HCT116 (cell line): ENCODE measurements at places on chromosomes 4 and X.

GRCh38 chr4:169611991-169612870, at the start of gene NEK1:
NEK1 (minus strand) TSS chr4:169612583; CDS start chr4:169602630, 9,953 bp downstream.
- peak; percentile 83 for DNase-seq

DNA sequence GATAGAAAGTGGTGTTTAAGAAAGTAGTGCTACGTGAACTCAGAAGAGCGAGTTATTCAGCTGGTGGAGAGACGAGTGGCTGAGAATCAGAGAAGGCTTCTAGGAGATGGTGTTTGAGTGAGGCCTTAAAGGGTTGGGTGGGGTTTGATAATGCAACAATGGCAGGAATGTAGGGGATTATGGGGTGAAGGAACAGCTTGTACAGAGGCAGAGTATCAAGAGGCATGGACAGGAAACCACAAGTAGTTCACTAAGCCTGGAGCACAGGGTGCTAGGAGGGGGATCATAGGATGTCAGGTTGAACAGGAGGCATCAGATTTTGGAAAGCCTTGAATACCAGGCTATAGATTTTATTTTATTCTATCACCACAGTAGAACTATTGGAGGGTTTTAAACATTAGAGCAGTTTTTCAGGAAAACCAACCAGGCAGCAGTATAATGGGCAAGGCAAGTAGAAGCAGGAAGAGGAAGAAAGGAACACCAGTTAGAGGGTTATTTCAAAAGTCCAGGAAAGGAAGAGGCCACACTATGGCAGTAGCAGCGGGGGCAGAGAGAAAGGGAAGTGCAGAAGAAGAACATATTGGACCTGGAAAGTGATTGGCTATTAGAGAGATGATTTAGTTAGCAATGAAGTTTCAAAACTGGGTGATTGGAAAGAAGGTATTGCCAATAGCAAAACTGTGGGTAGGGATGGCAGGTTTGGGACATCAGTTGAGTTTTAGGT, 99.2 kb downstream of the DOCK11 start:
- DNase-seq = no peak

DNA sequence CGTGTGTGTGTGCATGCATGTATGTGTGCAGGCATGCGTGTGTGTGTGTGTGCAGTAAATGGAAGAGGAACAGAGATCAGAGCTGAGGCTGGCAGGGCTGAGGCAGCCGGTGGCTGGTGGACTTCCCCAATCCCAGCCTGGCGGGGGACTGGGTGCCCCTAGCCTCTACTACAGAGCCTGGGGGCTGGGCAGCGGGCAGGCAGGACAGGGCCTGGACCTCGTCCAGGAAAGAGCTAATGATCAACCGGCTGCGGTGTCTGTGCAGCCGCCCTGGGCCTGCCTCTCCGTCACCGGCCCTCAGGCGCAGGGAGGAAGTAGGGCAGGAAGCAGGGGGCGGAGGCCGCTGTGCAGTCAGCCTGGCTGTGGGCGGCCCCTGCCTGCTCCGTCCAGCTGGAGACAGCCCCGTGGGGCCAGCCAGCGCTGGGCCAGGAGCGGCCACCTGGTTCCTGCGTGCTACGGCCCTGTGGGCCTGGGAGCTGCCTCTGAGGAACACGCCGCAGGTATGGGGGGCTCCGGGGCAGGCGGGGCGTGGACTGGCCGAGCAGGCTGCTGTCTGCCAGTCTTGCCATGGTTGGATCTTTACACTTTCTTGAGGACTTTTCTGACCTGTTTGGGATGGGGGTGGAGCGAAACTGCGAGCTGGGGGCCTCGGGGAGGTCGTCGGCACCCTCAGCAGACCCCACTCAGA, at the start of gene SH3TC1:
SH3TC1 (plus strand) TSS at position 385 of the 688 bp plus-strand sequence. CDS start 5,905 bp downstream, outside the sequence.
- peak; percentile 46 for DNase-seq

DNA sequence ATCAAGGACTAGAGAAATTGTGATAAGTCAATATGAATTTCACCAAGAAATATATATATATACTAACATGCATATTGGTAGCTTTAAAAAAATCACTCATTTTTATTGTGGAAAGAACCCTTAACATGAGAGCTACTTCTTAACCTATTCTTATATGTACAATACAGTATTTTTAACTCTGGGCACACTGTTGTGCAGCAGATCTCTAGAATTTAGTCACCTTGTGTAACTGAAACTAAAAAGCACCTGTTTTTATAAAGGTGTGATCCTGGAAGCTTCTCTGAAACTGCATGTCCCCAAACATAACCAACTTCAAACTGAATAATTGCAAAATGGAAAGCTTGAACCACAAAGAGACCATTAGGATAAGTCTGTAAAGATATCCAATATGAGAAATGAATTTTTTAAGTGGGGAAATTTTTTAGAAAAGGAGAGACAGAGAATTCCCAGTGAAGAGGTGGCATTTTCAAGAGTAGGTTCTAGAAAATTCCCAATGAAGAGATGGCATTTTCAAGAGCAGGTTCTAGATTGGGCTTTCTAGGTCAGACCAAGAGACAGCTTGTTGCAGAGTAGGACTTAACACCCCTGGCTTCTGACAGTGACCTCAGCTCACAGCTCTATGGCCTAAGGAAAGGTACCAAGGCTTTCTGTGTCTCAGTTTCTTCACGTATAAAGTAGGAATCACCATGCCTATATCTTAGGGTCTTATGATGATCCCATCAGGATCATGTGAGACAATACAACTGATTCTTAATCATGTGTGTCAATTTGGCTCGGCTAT, 22.0 kb upstream of the PPARGC1A start:
- no peak for DNase-seq

DNA sequence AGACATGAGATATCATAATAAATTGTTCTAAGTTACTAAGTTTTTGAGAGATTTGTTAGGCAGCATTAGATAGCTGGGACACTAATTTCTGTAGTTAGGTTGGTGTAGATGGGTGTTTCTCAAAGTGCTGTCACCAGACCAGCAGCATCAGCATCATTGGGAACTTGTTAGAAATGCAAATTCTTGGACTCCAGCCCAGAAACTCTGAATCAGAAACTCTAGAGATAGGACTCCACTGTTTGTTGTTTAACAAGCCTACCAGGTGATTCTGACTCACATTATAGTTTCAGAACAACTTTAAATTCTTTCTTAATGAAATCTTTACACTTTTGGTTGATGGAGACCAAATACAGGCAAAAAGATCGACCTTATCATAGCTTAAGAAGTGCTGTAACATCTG, 173.7 kb downstream of the PABPC4L start:
- DNase-seq = peak; percentile 12

DNA sequence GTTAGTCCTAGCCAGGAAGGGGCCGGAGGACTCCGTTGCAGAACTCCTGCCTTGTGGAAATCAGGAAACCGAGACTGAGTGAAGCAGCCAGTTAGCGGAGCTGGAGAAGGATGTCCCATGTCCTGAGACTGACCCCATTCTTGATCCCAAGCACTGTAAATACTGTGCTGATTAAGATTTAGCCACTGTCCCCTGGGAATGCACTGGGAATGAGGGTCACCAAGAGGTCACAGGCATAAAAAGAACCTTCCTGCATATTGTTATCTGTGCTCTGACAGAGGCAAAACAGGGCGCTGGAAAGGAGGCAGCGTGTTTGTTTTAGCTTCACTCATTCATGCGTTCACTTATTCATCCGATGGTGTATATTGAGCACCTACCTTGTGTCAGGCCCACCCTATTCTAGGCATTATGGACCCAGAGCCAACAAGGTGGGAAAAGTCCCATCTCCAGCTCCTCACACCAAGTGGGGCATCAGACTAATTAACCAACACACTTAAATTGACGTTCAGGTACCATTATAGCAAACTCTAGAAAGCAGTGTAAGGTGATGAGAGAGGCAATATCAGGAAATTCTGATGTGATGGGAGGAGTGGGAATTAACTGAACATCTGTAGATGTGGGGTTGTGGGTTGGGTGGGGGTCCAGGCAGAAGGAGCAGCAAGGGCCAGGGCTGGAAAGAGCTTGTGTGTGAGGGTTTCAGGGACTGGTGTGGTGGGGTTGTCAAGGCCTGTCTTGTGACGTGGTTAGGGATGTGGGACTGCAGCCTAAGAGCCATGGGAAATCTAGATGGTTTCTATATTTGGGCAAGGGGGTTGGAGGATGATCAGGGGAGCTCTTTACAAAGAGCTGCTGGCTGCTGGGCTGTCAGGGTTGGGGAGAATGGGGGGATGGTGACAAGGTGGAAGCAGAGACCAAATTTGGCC, 10.6 kb upstream of the SLC2A9 start:
- DNase-seq = no peak

DNA sequence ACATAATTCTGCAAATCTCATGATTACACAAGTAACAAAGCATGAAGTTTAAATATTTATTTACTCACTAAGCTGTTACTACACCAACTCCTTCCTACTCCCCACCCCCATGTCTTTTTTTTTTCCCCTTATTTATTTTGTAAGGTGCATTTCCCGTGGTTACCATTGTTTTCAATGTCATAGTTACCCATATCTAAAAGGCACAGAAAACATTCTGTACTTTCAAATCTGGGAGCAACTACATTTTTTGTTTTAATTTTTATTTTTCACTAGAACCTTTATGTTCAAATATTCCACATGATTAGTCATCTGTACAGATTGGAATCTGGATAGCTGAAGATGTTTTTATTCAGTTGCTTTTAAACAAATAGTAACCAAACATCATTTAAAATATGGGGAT, 62.8 kb downstream of the PPP3CA start:
- DNase-seq = no peak

DNA sequence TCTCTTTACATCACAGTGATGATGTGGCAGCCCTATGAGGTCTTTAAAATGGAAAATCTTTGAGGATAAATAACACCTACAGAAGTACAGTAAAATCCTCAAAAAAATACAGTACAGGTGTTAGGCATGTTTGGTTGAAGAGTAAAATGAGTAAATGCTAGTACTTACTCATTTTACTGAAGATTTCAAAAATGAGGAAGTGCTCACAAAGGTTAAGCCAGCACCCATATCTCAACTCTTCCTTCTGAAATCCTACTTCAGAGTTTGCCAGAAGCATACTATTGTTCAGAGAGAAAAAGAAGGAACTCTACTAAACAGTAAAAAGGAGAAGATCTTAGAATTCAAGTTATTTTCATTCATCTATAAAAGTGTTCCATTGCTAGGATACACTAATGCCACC, 130.9 kb downstream of the CBR4 start:
- no peak for DNase-seq

DNA sequence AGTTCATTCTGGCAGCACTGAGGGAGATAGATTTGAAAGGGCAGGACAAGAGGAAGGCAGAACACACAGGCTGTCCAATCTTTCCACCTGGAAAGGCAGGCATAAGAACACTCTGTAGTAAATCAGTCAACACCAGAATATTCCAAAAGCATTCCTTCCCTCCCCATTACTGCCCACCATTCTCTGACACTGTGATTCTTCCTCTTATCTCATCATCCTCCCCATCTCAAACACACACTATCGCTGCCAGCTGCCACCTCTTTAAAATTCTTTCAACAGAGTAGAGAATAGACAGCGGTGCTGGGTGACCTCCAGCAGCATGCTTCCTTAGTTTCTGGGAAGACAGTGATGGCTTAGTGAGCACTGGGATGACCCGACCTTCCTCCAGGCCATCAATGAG, 53.7 kb upstream of the MYOZ2 start:
- DNase-seq = no peak

GRCh38 chr4:169175476-169175875, 95.3 kb downstream of the SH3RF1 start:
- no peak for DNase-seq

DNA sequence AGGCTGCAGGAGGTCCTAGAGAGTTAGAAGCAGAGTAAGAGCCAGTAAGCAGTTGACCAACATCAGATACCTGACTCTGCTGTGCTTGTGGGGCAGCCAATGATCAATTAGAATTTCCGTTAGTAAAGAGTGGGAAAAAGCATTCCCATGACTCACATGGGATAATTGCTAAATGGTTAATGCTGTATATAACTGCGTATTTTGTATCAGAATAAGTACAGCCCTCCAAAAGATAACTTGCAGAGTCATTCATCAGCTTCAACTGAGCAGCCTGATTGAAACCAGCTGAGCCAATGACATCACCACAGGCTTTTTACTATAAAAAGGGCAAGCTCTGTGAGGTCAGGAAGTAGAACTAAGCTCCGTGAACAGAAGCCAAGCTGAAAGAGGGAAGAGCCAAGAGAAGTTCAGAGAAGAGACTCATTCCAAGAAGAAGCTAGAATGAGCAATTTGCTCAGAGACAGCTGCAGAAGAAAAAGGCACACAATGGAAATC, 67.9 kb downstream of the PPP3CA start:
- DNase-seq = no peak

DNA sequence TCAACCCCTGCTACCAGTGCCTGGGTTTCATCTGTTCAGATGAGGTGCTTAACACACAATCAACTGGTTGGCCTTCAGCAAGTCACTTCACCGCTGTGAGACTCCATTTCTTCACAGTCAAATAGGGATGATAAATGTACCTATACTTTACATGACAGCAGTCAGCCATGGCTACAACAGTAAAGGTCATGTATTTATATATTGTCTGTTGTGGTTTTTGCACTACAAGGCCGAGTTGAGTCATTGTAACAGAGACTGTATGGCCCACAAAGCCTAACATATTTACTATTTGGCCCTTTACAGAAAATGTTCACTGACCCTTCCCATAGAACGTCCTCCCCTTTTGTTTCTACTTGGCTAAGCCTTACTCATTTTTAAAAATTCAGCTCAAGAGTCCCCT, 404.6 kb upstream of the F9 start:
- no peak for DNase-seq

- no peak for DNase-seq
Measured at GRCh38 chrX:30217465-30217864, 2.1 kb downstream of the MAGEB2 start.

GRCh38 chr4:28357990-28358389, 1497.3 kb downstream of the STIM2 start:
- DNase-seq = peak; percentile 7

DNA sequence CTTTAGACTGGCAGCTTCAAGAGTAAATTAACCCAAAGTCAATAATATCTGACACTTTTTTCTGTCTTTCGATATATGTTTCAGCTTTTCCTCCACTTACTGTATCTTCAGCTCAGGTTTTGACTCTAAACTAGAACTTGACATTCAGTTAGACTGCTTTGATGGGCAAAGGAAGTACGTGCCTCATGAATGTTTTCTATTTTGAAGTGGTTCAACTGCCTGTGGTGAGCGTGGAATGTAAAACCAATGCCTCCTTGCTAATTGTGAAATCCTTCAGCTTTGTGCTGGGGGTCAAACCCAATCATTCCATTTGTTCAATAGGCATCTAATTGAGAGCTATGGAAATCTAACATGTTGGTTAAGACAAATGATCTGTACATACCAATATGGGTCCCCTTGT, 857.0 kb upstream of the HTR2C start:
- DNase-seq = no peak

GRCh38 chrX:10011261-10011931, 44.2 kb downstream of the CLDN34 start:
- no peak for DNase-seq

DNA sequence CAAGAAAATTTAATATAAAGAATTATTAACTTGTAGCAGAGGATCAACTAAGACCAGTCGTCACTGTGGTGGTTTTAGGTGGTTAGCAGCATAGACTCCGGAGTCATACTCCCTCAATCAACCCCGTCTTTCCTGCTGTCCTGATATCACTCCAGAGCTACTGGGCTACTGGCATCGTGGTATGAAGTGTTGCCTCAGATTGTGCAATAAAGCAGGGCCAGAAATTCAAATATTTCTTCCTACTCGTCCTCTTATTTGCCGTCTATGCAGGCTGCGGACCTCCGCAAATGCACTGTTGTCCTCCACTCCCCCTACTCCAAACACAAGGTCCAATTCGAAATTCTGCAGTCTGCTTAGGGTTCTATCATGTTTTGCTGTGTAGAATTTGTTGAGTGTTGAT, 1.2 kb upstream of the MAGEA10 start:
- no peak for DNase-seq
